Activated naive CD8-positive, alpha-beta T cell treated with anti-CD3 and anti-CD28 coated beads for 36 hours (primary cell): ENCODE measurements at places on chromosomes 4 and X.

DNA sequence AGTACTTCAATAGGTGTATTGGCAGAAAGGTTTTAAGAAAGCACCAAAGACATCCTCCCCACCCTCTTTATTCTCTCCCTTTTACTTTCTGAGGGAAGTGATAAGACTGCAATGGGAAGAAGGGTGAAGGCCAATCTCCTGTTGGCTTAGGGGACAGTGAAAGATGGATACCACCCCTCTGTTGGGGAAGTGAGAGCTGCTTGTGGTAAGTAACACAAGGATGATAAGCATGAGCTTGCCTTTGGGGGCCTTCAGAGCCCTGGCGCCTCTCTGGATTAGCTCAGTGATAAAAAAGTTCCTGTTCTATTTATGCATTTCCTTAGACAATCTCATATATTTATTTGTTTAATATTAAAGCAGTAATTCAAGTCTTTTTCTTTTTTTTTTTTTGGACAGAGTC, 5.2 kb upstream of the KLF8 start:
- no peak for DNase-seq

DNA sequence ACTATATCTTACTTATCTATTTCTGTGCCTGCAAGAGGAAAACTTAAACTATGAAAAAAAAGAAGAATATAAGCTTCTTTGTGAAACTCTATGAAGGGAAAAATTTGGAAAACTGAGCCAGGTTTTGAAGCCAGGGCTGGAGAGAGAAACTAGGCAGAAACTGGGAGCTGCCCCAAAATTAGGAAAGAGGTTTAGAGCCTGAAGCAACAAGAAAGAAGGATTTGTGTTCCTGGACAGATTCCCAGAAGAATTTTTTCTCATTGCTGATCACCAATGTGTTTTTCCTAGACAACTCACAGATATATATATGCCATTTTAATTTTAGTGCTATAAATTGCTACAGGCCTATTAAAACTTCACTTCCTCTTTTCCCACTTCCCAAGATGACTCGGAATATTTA, 245.0 kb upstream of the GEMIN8 start:
- DNase-seq, result no peak

DNA sequence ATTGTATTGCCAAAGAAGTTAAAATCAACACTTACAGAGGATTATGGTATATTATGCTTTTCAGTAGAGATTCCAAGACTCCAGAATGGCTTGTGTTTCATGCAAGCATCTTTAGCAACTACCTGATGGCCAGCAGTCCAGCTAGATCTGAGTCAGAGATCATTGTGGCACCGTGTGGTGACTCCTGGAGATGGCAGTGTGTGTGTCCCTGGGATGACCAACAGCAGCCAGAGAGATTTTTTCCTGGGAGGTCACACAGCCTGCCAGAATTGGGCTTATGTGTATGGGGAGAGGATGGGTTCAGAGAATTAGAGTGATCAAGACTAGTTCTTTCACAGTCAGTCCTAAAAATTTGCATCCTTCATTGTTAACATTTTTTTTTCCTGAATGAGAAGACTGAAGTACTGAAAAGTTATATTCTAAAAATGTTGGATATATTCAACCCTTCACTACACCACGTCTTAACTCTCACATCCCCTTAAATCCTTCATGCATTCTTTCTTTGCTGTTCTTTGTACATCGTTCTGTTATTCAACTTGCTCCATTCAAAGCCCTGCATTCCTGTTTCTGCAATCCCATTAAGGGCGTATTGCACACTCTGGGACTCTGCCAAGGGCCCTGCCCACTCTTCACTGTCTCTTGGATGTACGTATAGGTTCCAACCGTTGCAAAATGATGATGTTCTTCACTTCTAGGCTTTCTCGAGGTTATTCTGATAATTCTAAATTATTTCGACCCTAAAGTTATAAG, 12.4 kb downstream of the TENM3 start:
- no peak for DNase-seq

DNA sequence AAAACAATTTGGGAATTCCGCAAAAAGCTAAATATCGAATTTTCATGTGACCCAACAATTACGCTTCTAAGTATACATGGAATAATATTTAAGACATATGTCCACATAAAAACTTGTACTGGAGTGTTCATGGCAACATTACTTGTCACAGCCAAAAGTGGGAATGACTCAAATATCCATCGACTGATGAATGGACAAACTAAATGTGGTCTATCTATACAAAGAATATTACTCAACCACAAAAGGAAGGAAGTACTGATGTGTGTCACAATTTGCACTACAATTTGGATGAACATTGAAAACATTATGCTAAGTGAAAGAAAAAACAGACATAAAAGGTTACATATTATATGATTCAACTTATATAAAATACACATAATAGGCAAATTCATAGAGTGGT, 71.9 kb downstream of the AFF2 start:
- no peak for DNase-seq

DNA sequence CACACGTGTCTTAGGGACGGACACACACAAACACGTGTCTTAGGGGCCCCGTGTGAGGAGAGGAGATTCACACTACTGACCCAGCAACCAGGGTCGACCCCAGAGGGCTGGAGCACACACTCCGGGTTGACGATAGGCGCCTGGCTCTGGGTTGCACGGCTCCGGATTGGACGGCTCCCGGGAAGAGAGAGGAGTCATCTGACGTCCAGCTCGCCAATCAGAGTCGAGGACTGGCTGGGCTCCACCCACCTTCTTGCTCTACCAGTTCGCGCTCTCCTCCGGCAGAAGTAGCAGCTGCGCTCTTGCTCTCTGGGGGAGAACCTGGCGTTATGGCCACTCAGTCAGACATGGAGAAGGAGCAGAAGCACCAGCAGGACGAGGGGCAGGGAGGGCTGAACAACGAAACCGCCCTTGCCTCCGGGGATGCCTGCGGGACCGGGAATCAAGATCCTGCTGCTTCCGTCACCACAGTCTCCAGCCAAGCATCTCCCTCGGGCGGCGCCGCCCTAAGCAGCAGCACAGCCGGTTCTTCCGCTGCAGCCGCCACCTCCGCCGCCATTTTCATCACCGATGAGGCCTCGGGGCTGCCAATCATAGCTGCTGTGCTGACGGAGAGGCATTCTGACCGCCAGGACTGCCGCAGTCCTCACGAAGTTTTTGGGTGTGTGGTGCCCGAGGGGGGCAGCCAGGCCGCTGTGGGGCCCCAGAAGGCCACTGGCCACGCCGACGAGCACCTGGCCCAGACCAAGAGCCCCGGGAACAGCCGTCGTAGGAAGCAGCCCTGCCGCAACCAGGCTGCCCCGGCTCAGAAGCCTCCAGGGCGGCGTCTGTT, 74.3 kb downstream of the NUDT10 start:
- no peak for DNase-seq

- no peak for DNase-seq
These were observed 826.2 kb upstream of the TENM3 start for GRCh38 chr4:181416966-181417365.

DNA sequence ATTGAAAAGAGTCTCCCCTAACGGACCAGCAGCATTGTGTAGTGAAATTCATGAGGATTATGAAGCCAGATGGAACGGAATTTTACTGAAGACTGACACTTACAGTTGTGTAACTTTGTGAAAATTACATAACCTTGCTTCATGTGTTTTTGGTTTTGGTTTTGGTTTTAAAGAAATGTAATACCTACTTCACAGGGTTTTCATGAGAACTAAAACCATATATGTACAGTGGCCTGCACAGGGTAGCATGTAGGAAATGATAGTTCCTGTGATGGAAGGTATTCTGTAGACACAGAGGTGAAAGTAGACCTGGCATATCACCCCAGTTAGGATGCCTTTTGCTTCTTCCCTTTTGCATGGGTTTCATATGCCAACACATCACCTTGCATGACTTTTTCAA, 247.0 kb downstream of the BANK1 start:
- no peak for DNase-seq

- DNase-seq, result no peak
These were observed 18.3 kb downstream of the SUPT20HL1 start for GRCh38 chrX:24378706-24379105.

DNA sequence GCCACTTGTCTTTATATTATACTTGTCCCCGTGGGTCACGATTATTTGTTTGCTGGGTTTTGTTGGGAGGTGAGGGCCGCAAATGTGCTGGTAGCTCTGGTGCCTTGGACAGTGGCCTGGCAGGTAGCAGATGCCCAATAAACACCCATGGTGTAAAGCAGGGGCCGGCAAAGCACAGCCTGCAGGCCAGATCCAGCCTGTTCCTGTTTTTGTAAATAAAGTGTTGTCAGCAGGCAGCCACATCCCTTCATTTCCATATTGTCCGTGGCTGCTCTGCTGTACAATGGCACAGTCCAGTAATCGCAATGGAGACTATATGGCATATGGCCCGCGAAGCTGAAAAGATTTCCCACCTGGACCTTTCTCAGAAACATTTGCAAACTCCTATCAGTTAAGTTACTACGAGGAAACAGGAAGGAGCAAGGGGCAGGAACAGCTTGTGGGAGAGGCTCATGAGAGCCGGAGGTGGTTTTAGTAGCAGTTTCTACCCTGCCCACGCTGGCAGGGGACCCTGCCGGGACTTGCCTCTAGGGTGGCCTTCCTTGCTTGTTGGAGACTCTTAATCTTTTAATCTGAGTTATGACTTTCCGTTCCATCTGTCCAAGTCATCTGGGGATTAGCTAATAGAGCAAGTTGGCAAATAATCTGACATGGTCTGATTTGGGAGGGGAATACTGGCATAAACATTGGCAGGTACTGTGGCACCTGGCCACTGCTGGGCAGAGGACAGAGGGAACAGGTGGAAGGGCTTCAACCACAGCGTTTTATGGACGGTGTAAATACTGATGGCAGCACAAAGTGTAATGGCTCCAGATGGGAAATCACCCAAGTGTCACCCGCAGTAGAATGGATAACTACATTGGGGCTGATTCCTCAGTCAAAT, 19.6 kb downstream of the CLCN4 start:
- no peak for DNase-seq

GRCh38 chrX:111164728-111165127, 68.7 kb downstream of the PAK3 start:
- no peak for DNase-seq

GRCh38 chr4:78863991-78864390, 75.2 kb downstream of the PAQR3 start:
- no peak for DNase-seq

GRCh38 chr4:10022346-10023049, 1.2 kb upstream of the SLC2A9 start:
- no peak for DNase-seq
